Stimulated activated effector memory CD8-positive, alpha-beta T cell treated with anti-CD3 and anti-CD28 coated beads, Interleukin-12 subunit alpha, Interleukin-12 subunit beta, amount 100 ng/mL, for 72 hours (primary cell): ENCODE measurements at places on chromosomes 3 and 15.

- DNase-seq, result no peak
Measured at GRCh38 chr3:190132371-190132770, 11.7 kb upstream of the P3H2 start.

DNA sequence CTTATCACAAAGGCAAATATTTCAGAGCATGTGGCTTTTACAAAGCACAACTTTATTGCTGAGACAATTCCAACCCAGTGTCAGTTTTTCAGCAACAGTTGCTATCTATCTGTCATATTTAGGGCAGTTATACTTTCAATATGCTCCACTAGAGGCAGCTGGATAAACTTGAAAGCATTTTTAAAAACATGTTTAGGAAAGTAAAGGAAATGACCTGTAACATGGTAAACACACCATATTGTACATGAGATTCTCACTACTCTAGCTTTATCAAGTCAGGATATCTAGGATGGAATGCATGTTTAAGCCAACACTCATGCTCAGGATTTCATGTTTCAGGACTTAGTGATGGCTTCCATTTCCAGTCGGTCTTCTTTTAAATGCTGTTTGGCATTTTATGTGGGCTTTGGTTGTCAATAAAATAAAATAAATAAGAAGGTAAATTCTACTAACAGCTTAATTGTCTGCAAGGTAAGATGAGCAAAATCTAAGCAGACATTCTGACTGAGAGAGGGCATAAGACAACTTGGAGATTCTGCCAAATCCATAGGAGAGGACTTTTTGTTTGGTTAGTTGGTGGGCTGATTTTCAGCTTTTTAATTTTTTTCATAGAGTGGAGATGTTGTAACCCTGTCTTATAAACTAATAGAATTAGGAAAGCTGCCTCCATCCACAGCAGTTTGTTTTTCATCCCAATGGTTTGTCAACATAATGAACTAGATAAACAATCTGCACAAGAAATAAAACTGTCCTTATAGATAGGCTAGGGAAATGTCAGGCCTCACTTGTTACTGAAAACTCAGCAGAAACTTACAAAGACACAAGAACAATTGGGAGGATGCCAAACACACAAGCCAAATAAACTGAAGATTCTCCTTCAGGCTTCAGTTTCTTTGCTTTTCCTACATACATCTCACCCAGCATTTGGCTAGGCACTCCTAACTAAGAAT is 63.4 kb upstream of the CPB1 start:
- no peak for DNase-seq

GRCh38 chr15:64110950-64111678 is 15.3 kb downstream of the SNX1 start:
- no peak for DNase-seq

DNA sequence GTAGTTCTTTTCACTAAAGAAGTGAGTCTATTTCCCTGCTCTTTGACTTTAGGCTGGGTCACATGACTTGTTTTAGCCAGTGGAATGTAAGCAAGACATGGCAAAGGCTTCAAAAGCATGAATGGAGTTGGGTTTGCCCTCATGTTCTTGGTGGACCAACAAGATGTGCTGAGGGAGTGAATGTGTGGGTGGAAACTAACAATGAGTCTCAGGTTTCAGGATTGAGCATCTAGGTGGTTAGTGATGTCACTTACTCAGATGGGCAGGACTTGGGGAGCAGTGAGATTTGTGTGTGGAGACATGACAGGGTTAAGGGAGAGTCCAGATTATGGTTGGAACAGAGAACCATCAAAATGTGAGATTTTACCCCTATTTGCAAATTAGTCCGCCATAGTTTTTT is 181.4 kb upstream of the UBE2E1 start:
- DNase-seq, result no peak

- no peak for DNase-seq
Measured at GRCh38 chr3:79560698-79561097, 207.1 kb downstream of the ROBO1 start.

DNA sequence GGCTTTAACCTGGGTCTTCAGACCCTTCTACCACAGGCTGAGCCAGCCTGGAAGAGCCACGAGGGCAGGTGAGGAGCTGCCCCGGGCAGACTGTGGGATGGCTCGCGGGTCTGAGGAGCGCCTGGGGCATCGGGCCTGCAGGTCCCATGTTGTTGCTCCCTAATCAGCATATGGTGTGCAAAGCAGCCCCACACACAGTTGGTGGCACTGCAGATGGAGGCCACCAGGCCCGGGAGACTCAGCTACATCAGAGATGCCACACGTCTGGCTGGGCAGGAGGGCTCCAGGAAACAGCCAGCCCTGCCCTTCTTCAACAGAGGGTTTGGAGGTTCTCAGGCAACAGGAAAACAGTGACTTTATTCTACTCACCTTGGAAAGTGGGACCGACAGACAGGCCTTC is 63.9 kb downstream of the XXYLT1 start:
- DNase-seq, result no peak

GRCh38 chr3:88010810-88011209 is 48.0 kb downstream of the CGGBP1 start:
- no peak for DNase-seq

- DNase-seq, result no peak
Measured at GRCh38 chr15:74157868-74158827, 15.4 kb upstream of the ISLR start.

DNA sequence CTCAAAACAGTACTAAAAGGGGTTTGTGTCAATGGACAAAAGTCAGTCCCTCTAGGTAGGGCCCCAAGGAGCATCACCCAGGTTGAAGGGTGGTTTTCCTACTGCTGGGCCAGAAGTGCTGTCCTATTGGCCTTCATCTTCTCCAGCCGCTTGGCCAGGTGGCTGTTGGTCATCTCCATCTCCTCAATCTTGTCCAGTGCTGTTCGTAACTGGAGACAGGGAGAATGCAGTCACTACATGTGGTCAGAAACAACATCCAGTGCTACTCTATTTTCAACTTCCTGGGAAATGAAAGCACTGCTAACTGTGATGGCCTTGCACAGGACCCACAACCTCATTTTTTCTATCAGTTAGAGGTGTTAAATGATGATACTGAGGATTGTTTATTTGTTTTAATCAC is 60.4 kb downstream of the MLH1 start:
- DNase-seq, result no peak

DNA sequence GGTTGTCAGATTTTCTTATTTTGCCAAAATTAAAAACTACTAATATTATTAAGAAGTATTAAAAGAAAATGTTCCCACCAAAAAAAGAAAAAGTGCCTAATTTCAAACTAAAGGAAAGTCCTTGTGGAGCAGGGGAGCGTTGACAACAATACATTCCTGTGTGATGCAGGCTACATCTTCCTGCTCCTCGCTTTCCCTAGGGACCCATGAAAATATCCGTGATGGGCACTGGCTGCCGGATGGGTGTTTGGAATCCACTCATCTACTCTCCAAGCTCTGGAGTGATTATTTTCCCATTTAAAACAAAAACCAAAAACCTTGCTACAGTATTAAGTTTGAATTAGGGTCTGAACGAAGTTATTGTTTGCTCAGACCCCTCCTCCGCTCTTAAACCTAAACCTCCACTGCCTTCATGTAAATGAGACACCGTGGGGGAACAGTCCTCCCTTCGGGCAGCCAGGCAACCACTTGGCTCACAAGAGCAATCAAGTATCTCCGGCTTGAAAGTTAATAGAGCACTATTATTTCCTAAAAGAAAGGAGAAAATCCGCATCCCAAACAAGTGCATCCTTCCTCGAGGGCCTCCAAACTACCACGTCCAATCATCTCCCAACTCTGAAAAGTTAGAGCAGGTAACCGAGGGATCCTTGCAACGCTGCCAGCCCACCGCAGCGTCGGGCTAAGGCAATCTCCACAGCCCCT is 1.5 kb downstream of the ITGB5 start:
- no peak for DNase-seq

- DNase-seq, result no peak
Measured at GRCh38 chr3:152434142-152434541, 165.4 kb downstream of the MBNL1 start.

DNA sequence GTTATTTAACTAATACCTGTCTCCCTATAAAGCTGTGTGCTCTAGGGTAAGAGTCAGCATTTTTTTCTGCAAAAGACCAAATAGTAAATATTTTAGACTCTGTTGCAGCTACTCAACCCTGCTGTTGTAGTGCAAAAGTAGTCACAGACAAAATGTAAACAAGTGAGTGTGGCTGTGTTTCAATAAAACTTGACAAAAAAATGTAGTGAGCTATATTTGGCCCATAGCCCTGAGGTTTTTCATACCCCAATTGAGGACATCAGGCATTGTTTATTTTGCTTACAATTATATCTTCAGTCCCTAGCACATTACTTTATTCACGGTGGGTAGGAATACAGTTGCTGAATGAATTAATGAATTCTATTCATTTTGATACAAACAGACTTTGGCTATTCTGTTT is 58.7 kb upstream of the TBC1D5 start:
- DNase-seq, result no peak

- DNase-seq, result no peak
Measured at GRCh38 chr15:56732886-56733135, 498 bp downstream of the ZNF280D start.

GRCh38 chr3:84555629-84556028 is 403.2 kb upstream of the CADM2 start:
- no peak for DNase-seq

DNA sequence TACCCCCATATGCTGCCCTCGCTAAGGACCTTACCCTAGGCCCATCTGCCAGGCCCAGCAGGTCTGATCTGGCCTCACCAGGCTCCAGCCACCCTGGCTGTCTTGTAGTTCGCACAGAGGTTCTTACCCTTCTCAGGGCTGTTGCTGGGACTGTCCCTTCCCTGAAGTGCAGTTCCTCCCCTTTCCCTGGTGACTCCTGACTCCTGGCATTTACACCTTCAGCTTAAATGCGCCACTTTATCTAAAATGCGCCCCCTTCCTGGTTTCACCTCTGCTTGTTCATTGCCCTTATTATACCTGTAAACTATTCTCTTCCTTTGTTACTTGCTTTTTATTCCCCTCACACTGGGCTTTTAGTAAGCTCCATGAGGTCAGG is 835 bp upstream of the TTLL3 start:
- DNase-seq, result no peak

DNA sequence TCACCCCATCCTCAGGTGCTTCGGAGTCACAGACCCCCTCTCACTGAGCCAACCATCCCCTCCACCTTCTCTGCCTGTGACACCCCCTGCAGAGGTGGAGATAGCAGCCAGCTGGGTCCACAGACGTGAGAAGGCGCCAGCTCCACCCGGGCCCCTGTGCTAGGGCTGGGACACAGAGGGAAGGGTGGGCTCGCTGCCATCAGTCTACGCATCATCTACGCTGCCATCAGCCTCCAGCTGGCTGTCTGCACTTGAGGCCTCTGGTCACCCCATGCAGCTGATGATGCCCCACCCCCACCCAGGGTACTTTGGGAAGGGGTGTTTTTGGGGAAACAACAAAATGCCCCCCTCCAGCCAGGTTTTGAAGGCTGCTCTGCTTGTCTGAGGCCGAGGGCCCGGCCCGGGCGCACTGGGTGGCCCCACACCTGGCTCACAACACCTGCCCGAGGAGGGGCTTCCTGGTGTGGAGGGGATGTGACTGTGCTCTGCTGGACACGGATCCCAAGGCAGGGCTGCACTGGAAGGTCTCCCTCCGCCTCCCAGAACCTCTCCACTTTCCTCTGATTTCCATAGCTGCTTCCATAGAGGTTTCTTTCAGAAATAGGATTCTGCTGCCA is 163.4 kb upstream of the IQSEC1 start:
- no peak for DNase-seq

- DNase-seq, result no peak
Measured at GRCh38 chr3:52483577-52484381, 11.4 kb upstream of the STAB1 start.

- no peak for DNase-seq
Measured at GRCh38 chr3:38543586-38543985, 47.4 kb downstream of the EXOG start.

GRCh38 chr15:74837482-74838136 is 5.3 kb downstream of the ULK3 start:
- no peak for DNase-seq

GRCh38 chr3:51954105-51954504 is 1.1 kb upstream of the GPR62 start:
- no peak for DNase-seq

DNA sequence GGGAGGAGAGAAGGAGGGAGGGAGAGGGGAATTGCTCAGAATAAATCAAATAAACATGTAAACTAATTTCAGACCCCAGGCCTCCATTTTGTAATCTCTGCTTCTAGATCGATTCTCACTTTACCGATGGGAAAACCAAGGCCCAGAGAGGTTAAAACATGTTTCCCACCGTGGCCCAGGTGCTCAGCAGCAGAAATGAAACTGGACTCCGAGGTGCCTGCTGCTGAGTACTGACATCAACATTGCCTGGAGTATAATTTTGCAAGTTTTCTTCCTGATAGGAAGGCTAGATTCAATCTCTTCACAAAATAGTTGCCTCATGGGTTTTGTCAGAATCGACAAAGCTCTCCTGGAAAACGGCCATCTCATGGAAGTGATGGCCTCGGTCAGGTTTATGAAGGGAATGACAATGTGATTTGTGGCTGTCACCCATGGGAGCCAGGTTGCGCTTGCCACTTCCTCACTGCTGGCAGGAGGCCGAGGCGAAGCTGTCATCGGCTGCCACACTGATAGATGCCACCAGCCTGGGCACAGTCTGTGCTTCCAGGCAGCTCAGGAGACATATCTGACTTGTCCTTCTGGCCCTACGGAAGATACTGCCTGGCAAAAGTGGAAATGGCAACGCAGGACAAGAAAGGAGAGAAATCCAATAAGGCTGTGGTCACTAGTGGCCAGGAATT is 133.1 kb upstream of the LRRN1 start:
- DNase-seq, result no peak

DNA sequence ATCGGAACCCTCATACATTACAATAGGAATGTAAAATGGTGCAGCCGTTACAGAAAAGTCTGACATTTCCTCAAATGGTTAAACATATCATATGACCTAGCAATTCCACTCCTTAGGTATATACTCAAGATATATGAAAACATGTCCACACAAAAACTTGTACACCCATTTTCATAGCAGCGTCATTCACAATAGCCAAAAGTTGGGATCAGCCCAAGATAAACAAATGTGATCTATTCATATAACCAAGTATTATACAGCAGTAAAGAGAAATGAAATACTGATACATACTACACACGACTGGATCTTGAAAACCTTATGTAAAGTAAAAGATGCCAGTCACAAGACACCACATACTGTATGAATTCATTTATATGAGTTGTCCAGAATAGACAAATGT is 102.4 kb downstream of the MSL2 start:
- DNase-seq, result no peak

DNA sequence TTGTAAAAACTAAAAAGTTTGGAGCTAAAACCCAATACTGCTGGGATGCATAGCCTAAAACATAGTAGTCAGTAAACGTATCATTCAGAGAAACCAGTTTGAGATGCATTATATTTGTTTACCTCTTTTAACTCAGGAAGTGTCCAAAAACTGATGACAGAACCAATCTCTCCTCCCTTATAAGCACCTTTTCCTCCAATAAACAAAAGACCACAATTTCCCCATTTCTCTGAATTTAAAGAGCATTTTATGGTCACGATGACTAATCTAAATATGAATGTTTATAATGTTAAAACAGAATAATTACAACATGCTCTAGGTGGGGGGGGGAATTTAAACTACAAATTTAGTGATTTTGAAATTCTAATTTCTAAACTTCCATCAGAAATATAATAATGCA is 58.5 kb downstream of the CEP63 start:
- DNase-seq, result no peak
